ENCODE measurements at places on chromosomes 13 and 19.

DNA sequence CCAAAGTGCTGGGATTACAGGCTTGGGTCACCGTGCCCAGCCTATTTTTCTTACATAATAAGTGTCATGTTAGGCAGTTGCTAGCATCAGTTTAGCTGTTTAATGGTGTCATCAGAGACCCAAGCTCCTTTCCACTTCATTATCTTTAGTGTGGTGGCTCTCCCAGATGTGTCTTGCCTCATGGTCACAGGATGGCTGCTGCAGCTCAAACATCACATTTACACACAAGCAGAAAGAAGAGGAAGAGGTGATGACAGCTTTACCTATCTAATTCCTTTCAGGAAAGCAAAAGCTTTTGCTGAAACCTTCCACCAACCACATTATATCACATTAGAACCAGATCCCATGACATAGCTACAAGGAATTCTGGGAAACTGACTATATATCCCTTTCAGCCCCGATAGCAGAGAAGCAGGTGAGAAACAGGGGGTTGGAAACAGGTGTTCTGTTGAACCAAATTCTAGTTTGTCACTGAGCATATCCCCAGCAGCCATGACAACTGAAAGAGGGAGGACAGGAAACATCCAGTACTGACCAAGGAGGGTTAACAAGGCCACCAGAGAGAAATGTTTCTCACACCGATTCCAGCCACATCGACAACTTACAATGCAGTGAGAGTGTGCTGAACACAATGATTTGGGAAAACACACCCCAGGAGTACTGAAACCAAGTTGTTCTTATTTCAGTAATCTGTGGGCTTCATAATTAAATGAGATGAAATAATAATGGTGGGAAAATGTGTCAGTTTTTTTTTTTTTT is 617.0 kb downstream of the UQCRFS1 start:
- no peak for DNase-seq

GRCh38 chr19:34363094-34363493 is 1.9 kb upstream of the GPI start:
- no peak for DNase-seq

DNA sequence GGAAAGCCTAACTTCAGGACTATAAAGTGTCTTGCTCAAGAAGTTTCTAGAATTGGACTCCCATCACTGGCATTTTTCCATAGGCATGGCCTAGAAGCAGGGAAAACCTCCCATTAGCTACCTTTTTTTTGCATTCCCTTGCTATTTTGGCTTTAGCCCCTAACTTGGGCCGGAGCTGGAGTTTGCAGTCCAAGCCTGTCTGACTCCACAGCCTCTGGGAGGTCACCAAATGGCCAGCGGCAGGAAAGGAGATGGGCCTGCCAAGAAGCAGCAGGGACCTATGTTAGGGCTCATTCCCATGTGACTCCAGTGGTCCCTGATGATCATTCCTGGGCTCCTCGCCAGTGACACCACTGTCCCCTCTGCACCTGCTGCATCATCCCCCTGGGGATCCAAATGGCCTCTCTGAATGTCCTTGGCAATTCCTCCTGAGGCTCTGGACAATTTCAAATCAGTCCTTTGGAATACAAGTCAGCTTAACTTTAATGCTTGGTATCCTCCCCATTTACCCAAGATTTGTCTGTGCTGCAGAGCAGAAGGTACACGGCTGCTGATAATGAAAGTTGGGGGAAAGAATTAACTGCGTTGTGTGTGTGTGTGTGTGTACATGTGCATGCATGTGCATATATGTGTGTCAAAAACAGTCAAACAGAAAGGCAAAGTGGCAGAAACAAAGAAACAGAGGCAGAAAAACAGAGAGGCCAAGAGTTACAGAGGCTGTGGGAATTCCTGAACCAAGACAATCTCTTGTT is 69.8 kb upstream of the SERP2 start:
- DNase-seq, result no peak

GRCh38 chr19:45815481-45816216 is 541 bp upstream of the RSPH6A start:
- DNase-seq, result no peak

DNA sequence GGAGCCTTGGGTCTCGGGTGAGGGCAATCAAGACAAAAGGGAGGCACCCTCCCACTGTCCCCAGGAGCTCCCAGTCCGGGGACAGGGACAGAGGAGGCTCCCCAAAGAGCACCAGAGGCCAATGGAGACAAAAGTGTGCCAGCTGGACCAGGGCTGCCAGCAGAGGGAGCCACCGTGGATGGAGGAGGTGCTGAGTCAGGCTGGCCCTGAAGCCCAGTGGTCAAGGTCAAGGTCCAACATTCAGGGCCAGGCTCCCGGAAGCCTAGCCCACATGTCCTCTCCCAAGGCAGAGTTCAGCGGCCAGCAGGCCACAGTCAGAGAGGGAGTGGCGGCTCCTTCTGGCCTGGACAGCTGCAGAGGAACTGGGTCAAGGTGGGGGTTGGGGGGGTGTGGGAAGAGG is 8.4 kb downstream of the COL5A3 start:
- DNase-seq, result no peak

DNA sequence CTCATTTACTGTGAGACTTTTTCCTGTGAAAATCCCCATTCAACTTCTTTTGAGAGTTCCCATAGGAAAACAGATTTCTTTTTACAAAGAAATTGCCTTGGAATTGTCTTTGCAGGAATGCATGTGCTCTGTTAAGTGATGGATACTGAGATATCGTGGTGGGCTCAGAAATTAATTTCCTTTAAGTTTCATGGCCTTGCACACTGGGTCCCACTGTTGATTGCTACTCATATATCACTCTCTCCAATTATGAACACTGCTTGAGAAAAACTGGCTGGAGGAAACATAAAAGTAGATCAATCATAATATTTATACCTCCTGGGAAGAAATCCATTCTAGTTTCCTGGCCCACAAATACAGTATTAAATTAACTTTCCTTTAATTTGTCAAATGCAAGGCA is 131.3 kb downstream of the OXGR1 start:
- DNase-seq, result no peak

DNA sequence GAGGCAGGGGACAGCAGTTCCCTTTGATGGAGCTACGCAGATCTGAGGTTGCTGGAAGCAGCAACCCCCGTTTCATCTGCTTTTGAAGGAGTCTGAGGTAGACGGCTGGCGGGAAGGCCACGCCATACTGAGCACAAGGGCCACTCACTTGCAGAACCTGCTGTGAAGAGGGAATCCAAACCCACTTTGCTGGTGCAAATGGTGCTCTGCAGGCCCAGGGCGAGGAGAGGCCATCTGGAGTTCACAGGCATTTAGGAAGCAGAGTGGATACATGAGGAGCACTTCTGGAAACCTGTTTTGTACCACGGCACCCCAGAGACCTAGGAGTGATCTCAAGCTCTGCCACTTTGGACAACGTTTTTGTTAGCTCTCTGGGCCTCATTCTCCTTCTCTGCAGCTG is 227.8 kb downstream of the UQCRFS1 start:
- no peak for DNase-seq

Data from HTR-8/SVneo (cell line).